ENCODE measurements at places on chromosomes 2 and 18. TPM values are rescaled to one million over a fixed set of nuclear protein-coding genes. Genes with fewer than 3 reads are reported as not detected.

PPP1R1C gene
- total RNA-seq, result 4.0 TPM

SEPTIN2 gene
- 385 TPM for total RNA-seq

- no peak for DNase-seq
Observed at GRCh38 chr18:245282-245847, 22.5 kb downstream of the THOC1 start.

SPP2 gene
- total RNA-seq, result not detected

DNA sequence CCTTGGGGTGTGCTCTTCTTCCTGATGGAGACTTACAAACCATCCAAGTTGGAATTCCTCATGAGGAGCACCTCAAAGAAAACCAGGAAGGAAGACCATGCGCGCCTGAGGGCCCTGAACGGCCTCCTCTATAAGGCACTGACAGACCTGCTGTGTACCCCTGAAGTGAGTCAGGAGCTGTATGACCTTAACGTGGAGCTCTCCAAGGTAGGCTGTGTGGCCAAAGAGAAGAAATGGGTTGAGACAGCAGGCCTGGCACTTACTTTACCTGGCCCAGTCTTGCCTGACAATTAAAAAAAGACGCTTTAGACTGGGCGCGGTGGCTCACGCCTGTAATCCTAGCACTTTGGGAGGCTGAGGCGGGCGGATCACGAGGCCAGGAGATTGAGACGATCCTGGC lies 3.1 kb downstream of the RBFA start:
- DNase-seq, result no peak

DNA sequence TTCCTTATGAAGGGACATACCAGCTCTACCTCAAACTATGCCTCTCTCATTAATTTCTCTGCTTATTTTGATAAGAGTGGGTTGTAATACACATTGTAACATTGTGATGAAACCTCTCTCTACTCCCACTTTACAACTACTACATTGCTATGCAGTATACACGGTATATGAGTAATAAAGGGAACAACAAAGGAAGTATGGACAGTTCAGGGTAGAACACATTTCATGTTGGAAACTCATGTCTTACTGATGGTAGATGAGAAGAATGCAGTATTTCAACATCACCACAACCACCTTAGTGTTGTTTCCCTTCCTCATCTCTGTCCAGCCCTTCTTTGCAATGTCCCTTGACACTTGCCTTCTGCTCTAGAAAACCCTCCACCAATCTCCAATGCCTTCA lies 515.9 kb upstream of the CELF4 start:
- DNase-seq, result no peak

GPR45 gene
- total RNA-seq, result not detected

DNA sequence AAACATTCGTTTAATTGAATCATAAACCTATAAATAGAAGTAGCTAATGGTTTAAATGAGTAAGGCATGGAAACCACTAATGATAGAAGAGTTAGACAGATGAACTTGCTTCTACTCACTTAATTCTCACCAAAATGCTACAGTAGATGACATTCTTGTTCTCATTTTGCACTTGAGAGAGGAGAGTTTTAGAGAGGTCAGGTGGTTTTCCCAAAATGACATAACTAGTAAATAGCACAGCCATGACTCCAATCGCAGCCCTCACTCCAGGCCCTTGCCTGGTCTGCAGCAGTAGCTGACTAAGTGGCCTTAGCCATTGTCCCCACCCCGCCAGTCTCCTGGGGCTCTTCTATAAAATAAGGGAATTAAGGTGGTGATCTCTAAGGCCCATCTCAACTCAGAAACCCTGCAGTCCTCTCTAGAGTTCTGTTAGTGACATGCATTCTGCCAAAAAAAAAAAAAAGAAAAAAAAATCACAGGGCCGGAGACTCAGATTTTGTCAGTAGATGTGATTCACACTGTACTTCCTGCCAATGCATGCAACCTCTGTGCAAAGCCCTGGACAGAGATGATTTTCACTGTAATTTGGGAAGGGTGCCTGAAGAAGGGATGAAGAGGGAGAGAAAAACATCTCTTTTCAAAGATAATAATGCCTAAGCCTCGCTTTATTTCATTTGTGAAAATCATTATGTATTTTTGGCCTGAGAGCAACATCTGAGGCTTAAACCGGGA lies 221.8 kb downstream of the ANAPC1 start:
- no peak for DNase-seq

- DNase-seq, result no peak
Observed at GRCh38 chr2:85235281-85235680, 92.5 kb downstream of the TGOLN2 start.

- DNase-seq, result peak; percentile 69
Observed at GRCh38 chr2:64876137-64876647, 113.0 kb upstream of the SLC1A4 start.

CLEC4F gene
- not detected for total RNA-seq

DNA sequence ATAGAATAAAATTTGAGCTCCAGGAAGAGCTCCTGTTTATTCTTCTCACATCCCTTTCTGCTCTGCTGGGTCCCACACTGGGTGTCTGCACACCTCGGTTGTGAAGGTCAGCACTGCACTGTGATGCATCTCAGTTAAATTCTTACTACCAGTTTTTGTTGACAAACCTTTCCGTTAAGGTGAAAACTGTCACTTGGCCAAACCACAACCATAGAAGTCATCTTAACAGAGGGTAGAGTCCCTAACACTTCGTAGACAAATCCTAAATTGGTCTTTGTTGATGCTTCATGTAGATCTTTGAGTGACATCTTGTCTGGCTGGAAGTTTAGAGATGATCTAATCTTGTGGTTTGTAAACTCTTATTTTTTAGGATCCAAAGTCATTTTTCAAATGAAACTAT lies 167.4 kb upstream of the MAP3K20 start:
- no peak for DNase-seq

CD8B2 gene
- not detected for total RNA-seq

RAMP1 gene
- total RNA-seq, result 0.63 TPM

- DNase-seq, result no peak
Observed at GRCh38 chr18:63570721-63571120, 16.4 kb upstream of the SERPINB13 start.

GRCh38 chr2:40851661-40852060 lies 399.8 kb upstream of the SLC8A1 start:
- no peak for DNase-seq

- no peak for DNase-seq
Observed at GRCh38 chr2:188534875-188535274, 243.2 kb downstream of the GULP1 start.

ASAP2 gene
- total RNA-seq, result 11.0 TPM

GRCh38 chr2:228269351-228269750 lies 87.9 kb upstream of the SPHKAP start:
- no peak for DNase-seq

DNA sequence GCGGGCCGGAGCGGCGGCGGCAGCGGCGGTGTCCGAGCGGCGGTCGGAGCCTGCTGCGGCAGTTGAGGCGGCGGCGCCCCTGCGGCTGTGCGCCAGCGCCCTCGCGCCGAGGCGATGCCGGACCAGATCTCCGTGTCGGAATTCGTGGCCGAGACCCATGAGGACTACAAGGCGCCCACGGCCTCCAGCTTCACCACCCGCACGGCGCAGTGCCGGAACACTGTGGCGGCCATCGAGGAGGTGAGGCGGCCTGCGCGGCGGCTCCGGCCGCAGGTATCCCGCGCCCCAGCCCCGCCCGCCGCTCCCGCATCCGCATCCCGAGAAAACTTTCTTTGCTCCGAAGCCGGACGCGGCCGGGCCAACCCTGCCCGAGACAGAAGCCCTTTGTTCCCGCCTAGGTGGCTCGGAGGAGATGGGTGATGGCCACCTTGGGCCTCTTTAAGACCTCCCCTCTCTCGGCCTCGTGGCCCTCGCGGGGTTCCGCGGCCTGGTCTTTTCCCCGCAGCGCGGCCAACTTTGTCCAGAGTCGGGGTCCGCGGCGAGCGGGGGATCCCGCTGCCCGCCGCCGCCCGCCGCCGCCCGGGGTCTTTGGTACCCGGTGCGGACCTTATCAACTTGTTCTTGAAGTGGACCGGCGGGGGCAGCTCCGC lies 504 bp downstream of the ASAP2 start:
- no peak for DNase-seq

DNA sequence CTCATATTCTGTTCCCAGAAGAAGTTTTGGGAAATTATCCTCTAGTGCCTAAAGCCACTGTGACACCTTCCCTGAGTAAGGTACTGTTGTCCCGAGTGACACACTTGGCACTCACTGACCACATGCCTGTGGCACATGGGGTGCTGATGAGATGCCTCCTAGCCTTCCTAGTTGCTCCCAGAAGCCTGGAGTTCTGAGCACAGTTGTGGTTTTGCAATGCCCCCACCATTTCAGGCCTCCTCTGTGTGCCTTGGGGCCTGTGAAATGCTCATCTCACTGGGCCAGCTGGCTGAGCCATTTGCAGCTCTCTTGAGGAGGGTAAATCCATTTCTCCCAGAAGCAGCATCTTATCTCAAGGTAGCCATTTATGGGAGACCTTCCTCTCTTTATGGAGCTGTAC lies 91.8 kb downstream of the DGKD start:
- no peak for DNase-seq

DSG4 gene
- not detected for total RNA-seq

DNA sequence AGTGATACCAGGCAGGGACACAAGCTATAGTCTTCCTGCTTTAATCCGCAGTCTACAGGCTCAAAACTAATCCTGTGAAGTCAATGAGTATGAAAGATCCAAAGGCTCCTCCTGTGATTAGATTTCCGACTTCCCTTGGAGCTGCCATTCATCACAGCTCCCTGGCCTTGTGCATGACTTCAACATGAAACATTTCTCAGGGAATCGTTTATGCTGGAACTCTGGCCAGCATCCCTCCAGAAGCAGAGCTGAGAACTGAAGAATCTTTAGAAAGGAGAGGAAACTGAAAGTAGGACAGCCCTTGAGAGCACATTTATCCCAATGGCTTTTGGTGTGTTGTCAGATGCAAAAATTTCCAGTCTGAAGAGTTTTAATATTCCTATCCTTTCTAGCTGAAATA lies 84.3 kb upstream of the SESTD1 start:
- no peak for DNase-seq

GRCh38 chr2:43569921-43570320 lies 25.9 kb downstream of the THADA start:
- no peak for DNase-seq

GRCh38 chr2:105402809-105403208 lies 4.0 kb upstream of the FHL2 start:
- DNase-seq, result no peak

- no peak for DNase-seq
Observed at GRCh38 chr2:85534099-85534498, 4.9 kb upstream of the MAT2A start.

Data from H9 (cell line).